NCI-H524 treated with DMSO at 0.1 percent for 48 hours (cell line): ENCODE measurements at places on chromosomes 13 and 19.

GRCh38 chr19:53552001-53552721 is 14.2 kb downstream of the ZNF331 start:
- no peak for DNase-seq

- DNase-seq: no peak
Observed at GRCh38 chr13:105089858-105090643, 1445.4 kb downstream of the EFNB2 start.

DNA sequence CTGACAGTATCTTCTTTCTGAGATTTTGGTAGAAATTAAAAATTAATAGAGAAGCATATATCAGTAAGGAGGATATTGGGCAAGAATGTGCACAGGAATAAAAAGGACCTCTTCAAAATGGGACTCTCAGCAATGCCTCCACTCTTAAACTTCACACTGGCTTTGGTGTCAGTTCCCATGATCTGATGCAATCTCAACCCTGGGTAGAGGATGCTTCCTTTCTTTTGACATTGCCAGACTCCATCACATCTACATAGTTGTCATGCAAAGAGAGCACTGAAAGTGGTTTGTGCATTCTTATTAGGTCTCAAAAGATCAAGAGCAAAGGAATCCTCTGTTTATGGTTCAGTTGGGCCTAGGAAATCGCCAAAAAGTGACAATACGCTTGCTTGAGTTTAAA is 26.3 kb downstream of the STARD13 start:
- no peak for DNase-seq

DNA sequence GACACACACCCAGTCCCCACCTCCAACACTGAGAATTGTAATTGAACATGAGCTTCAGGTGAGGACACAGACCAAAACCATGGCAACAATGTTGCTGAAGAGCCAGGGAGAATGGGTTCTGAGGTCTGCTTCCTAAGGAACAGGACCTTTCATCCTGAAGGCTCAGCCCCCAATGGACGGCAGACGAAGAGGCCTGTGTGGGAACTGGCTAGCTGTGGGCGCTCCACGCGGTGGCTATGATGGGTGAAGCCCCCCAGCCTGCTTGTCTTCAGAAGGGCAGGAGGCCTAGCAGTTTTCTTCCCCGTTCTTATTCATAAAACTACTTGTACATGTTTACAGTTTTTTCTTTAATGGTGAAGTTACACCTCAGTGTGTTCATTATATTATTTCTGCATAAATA is 136.1 kb upstream of the SPACA7 start:
- DNase-seq: no peak

- DNase-seq: no peak
Observed at GRCh38 chr13:104106705-104107393, 1040.6 kb upstream of the SLC10A2 start.

DNA sequence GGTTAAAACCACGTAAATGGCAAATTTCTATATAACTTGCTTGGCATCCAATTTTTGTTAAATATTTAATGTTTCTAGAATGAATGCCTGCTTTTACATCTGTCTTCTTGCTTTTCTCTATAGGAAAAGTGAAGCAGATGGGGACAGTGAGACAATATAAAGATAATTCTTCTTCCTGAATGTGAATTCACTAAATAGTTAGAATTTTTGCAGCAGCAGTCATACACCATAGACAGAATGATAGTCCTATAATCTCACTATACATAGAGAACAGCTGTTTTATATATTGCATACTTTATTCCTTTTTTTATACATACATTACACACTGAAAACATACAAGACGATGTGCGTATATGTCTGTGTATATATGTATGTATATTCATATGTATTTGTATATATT is 1127.3 kb downstream of the PCDH9 start:
- no peak for DNase-seq

DNA sequence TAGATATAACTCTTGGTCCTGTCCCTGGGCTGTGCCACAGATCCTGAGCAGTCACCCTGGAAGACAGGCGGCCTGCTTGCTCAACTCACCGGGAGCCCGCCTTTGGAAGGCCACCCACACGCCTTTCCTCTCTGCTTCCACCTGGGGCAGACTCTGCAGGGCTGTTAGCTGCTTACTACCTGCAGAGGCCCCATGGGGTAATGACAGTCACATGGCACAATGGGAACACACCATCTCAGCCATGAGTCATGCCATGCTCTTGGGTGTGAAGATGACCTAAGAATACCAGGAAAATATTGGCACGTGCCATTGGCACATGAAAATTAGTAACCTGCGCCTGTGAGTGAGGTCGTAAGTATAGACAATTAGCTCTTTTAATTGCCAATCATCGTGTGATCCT is 108.6 kb downstream of the COL4A2 start:
- no peak for DNase-seq

DNA sequence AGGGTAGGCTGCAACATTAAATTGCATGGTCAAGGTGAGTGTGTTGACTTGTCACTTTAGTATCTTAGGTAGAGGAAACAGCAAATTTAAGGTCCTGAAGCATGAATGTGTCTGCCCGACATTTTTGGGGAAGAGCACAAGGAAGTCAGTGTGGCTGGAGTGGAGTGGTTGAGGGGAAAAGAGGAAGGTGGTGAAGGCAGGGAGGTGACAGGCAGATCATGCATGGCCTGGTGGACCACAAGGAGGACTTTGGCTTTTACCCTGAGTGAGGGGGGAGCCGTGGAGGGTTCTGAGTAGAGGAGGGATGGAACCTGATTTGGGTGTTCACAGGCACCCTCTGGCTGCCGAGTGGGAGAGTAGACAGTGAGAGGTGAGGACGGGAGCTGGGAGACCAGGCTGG is 168.0 kb downstream of the IER2 start:
- no peak for DNase-seq

- DNase-seq: no peak
Observed at GRCh38 chr13:23074075-23074828, 106.5 kb upstream of the SGCG start.

GRCh38 chr19:2239173-2239572 is 2.5 kb downstream of the SF3A2 start:
- DNase-seq: no peak

- no peak for DNase-seq
Observed at GRCh38 chr19:52226652-52227051, 36.8 kb downstream of the PPP2R1A start.

GRCh38 chr13:77513719-77514335 is 21.7 kb upstream of the SCEL start:
- DNase-seq: no peak

DNA sequence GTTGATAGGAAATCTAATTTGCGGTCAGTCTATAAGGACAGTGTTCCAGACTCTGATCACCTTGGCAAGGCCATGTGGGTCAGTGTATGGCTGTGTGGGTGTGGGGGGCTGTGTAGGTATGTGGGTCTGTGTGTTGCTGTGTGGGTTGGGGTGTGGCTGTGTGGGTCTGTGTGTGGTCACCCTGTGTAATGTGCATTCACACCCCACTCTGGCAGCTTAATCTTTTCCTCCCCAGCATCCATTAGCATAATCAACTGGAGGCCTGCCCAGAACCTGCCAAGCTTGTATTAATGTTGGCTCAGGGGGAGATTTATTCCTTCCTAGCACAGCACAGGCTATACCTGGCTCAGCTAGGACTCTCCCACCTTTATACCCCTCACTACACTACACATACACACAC is 203.2 kb downstream of the TUBA3C start:
- DNase-seq: no peak

DNA sequence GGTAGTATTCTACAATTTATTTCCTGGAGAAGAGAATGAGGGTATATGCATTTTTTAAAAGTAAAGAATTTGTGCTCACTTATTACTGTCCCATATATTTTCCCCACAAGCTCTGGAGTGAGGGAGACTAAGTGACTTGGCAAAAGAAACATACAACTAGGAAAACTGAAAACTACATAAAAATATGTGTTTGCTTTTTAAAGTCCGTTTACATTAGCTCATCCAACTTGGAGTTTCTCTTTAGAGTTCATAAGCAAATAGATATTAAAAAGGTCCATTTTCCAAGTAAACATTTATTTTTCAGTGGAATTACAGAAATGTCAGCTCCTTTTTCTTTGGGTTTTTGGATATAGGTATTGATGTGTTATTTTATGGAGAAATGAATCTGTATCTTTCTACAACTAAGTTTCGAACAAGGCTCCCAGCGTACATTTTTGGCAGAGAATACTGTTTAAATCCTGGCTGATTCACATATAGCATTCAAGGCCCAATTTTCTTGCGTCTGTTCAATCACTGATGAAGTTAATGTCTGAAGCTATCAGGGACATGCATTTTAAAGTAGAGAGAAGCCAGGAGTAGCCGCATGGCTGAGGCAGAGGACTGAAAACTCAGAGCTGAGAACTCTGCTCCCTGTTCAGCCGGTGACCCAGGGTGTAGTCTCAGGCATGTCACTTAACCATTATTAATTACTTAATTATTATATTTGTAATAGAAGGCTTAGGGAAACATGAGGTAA is 729.4 kb downstream of the EFNB2 start:
- DNase-seq: no peak

GRCh38 chr13:52125547-52125946 is 3.3 kb downstream of the NEK5 start:
- no peak for DNase-seq

- DNase-seq: no peak
Observed at GRCh38 chr13:90979059-90979458, 368.4 kb upstream of the MIR17HG start.

GRCh38 chr13:43304945-43305344 is 281.6 kb downstream of the DNAJC15 start:
- DNase-seq: no peak

DNA sequence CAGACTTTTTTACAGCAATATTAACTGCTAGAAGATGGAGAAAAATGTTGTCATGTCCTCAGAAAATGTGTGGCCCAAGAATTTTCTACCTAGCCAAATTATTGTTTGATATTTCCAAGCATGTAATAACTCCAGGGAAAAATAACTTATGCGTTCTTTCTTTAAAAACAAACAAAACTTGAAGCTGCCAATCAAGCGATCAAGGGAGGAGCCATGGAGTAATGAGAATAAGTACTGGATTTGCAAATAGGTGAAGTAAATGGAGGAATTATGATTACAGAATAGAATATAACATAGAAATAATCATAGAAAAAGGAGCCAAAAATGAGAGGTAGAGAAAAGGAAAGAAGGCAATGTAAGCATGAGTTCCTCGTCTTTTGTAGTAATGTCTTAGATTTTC is 225.3 kb downstream of the DLEU7 start:
- no peak for DNase-seq

DNA sequence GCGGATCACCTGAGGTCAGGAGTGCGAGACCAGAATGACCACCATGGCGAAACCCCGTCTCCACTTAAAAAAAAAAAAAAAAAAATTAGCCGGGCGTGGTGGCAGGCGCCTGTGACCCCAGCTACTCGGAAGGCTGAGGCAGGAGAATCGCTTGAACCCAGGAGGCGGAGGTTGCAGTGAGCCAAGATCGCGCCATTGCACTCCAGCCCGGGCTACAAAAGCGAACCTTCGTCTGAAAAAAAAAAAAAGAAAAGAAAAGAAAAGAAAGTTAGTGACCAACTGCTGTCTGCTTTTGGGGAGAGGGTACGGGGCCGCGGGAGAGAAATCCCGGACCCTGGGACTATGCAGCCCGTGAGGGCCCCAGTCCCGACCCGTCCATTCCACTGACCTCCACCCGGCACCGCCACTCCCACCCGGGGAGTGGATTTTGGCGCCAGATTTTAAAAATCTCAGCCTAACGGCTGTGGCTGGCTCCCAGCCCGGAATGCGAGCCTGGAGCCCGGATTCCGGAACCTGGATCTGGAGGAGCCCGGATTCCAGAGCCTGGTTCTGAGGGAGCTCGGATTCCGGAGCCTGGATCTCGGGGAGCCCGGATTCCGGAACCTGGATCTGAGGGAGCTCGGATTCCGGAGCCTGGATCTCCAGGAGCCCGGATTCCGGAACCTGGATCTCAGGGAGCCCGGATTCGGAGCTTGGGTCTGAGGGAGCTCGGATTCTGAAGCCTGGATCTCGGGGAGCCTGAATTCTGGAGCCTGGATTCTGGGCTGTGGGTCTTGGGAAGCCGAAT is 6.1 kb upstream of the LMNB2 start:
- DNase-seq: no peak

- no peak for DNase-seq
Observed at GRCh38 chr13:92315265-92315664, 911.3 kb upstream of the GPC6 start.

DNA sequence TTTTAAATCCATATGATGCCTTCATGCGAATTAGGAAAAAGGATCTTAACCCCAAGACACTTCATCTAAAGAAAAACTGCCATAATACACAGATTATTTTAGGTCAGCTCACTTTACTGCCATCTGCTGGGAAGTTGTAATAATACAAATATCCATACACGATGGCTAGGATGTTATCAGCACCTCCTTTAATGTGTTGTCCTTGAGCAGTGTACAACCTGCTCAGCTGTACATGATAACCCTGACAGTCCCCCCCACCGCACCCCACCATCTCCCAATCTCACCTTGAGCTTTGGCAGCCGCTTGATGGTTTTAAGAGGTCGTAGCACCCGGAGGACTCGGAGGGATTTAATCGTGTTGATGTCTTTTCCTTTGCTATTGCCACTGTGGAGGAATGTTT is 112.2 kb downstream of the IER2 start:
- DNase-seq: peak; percentile 25

DNA sequence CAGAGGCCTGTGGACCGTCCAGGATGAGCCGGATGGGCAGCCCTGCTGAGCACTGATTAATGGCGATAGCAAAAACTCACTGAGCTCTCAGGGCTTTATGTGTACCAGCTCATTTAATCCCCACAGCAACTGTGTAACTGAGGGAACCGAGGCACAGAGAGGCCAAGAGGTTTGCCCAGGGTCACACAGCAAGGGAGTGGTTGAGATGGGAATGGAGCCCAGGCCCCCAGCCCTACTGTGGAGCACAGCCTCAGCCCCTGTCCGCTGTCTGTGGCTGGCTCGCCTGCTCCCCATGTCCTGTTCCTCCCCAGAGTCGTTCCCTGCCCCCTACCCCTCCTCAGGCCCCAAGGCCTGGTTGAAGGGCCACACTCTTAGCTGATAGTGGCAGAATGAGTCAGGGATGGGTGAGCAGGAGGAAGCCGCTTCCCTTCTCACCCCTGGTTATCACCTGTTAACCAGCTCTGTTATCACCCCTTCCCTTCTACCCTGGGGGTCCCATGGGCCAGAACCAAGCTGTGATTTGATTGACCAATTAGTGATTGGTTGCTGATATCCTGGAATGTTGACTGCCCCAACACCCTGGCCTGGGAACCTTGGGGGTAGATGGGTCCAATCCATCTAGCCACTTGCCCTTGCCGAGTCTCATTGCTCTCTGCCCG is 21.2 kb downstream of the CAPN12 start:
- no peak for DNase-seq

GRCh38 chr13:39887387-39887786 is 231.9 kb downstream of the COG6 start:
- DNase-seq: no peak

GRCh38 chr19:8396563-8397203 is 6.5 kb downstream of the RAB11B start:
- DNase-seq: no peak

GRCh38 chr19:30744741-30745475 is 372.7 kb downstream of the ZNF536 start:
- DNase-seq: no peak

DNA sequence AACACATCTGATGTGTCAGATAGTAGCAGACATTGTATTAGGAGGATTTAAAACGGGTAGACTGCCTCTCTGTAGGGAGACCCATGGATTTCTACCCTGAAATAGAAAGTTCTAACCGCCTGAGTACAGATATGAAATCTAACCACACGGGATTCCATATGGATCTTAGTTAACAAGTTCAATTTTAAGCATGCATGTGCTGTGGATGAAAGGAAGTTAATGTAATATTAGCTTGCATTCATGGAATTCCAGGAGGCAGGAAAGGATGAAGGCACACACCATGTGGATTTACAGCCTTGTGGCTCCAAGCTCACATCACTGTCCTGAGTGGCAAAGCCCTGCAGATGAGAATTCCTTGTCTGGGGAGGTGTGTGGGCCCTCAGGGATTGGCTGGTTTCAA is 120.6 kb upstream of the IRS2 start:
- no peak for DNase-seq
